Stimulated activated CD4-positive, alpha-beta T cell treated with anti-CD3 and anti-CD28 coated beads, TNF-alpha, amount 100 ng/mL, for 48 hours (primary cell): ENCODE measurements at places on chromosomes 5 and 9.

DNA sequence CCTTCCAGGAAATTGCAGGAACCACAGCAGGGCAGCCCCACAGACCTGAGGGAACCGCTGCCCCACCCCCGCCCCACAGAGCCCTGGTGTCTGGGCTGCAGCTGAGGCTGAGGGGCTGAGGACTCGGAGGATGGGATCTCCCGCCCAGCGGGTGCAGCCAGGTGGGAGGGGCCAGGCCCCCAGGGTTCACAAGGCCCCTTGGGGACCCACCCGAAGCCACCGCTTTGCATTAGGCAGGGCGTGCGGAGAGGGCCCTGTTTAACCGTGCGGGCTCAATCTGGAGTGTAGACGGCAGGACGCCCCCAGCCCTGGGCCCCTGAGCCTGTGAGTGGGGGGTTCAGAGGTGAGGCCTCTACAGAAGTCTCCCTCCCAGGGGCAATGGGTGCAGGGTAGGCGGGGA lies 10.8 kb downstream of the NOTCH1 start:
- DNase-seq, result no peak

DNA sequence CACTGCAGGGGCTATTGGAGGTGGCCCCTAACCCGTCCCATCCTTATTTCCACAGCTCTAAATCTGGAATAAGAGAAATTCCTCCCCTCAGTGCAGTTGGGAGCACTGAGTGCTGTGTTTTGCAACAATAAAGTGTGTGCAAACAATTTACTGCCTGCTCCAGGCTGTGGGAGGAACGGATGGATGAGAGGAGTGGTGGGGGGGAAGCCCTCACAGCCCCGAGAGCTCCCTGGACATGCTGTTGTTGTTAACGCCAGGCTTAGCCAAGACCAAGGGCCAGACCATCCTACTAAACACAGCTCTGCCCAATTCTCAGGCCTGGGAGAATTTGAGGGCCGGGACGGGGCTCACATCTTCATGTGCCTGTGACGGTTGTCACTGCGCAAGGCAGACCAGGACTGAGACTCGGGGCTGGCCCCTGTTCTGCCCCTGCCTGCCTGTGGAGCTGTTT lies 200.2 kb downstream of the DAB2IP start:
- no peak for DNase-seq

DNA sequence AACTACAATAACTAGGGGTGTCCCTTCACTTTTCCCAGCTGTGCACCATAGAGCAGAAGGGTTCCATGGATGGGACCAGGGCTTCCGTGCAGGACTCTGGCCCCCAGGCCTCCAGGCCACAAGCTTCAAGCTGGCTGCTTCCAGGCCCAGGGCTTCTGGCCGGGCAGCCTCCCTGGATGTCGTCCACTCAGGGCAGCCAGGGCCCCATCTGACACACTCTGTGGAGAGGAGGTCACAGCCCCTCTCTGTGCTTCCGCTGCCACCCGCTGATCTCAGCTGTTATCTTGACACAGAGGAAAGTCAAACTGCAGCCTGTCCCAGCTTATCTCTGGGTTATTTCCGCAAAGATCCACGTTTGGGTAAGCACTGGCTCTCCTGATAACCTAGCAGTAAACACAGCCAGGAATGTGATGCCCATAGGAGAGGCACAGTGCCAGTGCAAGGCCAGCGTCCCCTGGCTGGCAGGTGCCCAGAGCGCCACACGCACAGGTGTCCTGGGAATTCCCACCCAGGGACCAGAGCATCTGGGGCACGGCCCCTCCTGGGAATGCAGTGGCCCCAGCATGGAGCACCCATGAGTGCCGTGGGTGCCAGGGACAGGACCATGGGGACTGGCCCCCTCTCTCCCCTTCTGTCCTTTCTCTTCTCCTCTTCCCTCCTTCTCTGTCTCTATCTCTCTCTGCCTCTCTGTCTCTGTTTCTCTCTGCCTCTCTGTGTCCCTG lies 15.6 kb upstream of the SLC6A19 start:
- no peak for DNase-seq

DNA sequence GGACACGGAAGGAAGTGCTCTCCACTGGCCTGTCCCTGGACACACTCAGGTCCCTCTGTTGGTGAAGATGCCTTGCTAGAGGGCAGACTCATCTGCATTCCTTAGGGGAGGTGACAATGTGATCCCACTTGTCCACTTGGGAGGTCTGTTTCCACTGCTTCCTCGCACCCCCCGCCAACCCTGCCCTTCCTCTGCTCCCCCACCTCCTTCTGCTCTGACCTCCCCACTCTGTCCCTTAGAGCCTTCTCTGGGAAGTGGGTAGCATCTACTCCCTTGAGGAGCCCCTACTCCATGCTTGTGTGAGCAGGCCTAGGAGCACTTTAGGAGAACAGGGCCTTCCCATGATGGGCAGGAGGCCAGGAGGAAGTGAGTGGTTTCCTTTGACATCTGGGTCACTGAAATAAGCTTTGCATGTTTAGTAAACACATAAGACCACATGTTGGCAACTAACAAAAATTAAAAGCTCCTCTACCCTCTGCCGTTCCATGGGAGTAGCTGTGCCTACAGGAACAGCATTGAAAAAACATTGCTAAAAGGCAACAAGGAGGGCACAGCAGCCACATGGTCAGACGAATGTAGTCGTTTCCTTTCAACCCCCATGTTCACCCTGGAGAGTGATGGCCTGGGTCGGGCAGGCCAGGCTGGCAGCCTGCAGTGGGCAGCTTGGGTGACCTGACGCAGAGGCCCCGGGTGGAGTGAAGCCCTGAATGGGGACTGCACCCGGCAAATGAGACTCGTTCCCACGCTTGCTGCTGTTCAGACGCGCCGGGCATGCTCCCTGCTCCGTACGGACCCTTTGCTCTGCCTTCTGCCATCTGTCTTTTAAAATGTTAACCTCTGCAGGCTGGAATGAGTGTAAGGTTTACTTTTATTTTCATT lies 634.0 kb downstream of the IRX1 start:
- DNase-seq, result no peak

DNA sequence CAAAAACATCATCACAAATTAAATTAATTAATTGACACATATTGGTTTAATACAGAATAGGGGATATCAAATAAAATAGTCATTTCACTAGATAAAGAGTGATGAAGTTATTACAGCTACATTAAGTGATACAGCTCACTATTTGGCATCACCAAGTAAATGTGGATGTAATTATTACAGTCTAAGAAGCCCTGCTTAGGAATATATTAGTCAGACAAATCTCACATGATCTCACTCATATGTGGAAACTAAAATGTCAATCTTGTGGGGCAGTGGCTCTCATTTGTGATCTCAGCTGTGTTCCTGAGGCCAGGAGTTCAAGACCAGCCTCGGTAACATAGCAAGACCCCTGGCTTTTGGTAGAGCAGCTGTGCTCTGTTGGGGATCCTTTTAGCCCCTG lies 233.4 kb upstream of the RGMB start:
- DNase-seq, result no peak

DNA sequence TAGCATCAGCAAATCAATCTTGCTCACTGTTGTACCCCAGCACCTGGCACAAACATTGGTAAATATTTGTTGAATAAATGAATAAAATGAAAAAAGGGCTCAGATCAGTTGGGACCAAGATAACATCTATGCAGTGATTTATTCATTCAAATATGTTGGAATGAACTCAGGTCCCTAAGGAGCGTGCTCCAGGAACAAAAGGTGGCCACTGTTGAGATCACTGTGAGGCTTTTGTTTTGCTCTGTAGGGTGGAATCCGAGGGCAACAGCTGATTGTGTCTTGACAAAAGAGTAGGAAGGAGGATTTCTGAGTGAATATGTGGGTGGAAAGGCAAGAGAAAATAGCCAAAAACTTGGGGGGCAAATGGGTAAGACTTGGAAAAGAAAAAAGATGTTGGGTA lies 89.7 kb downstream of the PPP2R2B start:
- no peak for DNase-seq

DNA sequence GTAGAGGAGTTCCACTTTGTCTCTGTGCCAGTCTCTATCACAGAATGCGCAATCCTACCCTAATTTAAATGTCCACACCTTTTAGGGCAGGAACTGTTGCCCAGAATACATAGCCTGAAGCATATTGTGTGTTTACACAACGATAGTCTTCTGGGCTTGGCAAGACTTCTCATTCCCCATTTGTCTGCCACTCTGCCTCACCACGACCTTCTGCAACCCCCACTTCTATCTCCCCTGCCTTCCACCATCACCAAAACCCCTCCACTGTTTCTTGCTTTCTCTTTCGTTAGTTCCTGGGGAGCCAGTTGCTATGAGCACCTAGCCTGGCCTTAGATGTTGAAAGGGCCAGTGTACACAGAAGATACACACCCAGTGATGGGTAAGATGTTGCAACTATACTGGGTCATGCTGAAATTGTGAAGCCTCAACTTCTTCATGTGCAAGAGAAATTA lies 883 bp upstream of the RNF145 start:
- no peak for DNase-seq

- no peak for DNase-seq
Measured at GRCh38 chr9:9552665-9553064, 1060.1 kb downstream of the PTPRD start.

GRCh38 chr5:144318011-144318410 lies 147.3 kb downstream of the KCTD16 start:
- no peak for DNase-seq

DNA sequence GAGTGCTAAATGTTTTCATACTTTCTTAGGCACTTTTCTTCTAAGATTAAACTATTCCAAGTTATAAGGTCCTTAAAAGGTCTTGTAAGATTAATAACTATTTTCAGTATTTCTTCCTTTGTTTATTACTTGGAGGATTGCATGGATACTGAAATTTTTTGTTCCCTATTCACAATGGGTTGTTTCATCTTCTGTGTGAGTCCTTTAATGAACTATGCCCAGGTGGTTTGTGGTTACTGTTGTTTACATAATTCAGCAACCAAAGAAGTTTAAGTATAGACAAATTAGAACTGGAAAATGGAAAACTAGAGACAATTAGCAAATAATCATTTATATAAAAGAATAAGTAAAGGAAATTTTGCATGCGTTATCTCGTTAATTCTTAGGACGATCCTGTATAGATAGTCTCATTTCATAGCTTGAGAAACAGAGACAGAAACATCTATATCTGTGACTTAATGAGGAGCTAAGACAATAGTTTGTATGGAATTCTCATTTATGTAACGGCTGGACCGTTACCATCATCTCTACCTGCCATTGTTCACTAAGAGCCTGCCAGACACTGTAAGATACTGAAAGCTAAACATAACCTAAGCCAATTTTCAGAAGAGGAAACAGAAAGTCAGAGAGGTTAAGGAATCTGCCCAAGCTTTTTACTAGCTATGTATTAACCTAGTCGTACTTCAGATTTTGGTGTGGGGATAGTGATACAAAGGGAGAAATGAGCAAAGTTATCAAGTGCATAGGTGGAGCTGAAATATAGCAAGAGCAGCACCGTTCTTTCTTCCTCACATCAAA lies 148.2 kb downstream of the PAM start:
- no peak for DNase-seq

DNA sequence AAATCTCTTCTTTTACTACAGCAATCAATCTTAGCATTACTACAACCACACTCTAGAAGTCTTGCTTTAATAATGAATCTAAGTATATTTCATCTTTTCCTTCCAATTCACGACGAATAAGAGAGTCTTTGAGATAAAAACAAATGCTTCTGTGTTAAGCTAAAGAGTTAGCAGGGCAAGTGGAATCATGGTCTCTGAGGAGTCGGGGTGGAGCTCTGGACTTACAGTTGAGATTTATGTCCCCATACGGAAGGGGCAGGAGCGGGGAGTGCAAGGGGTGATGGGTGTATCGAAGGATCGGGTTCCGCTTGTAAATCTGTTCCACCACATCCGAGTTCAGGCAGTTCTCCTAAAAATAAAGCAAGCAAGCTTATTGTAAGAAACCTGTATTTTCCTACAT lies 59.0 kb upstream of the RETREG1 start:
- no peak for DNase-seq

- DNase-seq, result no peak
Measured at GRCh38 chr5:171365351-171365750, 22.3 kb upstream of the NPM1 start.

GRCh38 chr5:138282920-138283742 lies 8.7 kb upstream of the GFRA3 start:
- DNase-seq, result no peak

DNA sequence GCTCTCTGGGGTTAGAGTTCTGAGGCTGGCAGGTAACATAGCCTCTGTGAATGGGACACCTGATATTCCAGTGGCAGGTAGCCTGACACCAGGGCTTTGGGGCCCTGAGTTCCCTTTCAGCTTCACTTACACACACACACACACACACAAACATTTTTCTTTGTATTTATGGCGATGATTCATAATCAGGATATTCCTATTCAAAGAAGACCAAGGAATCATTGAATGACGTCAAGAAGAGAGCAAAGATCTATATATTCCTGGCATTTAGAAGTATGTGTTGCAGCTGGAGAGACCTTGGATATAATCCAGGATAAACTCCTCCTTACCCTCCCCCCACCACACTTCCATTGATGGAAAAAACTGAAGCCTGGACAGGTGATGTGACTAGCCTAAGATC lies 7.9 kb upstream of the ENTREP1 start:
- no peak for DNase-seq

- DNase-seq, result no peak
Measured at GRCh38 chr5:1502046-1502736, 21.6 kb downstream of the LPCAT1 start.

- no peak for DNase-seq
Measured at GRCh38 chr9:95003689-95004410, 277.4 kb downstream of the AOPEP start.

- DNase-seq, result no peak
Measured at GRCh38 chr5:92283521-92283920, 900.4 kb upstream of the ARRDC3 start.

DNA sequence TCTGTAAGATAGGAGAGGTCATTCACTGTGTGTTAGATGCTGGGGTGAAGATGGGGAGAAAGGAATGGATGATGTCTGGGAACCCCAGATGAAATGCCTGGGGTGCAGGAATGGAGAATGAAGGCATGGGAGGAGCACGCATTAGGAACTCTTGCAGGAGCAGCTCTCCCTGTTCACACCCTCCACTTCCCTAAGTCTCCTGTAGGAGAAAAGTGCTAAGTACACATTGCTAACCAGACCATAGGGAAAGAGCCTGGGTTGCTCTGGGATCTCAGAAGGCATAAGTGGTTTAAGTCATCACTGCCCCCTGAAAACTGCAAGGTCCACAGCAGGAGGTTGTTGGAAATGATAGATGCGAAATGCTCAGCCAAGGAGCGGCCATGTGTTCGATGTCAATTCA lies 163.1 kb downstream of the SEC61B start:
- DNase-seq, result no peak

- no peak for DNase-seq
Measured at GRCh38 chr5:32109236-32109635, 64.9 kb downstream of the GOLPH3 start.
